ENCODE measurements at places on chromosomes 2 and 18.

DNA sequence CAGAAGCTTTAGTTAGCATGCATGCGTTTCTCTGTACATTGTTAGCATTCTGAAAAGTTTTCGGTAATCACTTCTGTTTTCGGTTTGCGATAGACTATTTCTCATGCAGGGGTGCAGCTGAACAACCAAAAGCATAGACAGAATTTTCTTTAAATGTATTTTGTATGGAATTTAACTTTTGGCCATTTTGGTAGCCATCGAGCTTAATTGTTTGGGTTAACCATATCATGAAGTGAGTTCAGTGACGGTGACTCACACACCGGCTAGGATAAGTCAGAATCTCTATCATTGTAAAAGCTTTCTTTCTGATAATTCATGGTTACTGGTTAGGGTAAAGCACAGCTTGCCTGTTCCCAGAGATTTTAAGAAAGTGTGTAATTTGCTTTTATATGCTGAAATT lies 107.2 kb downstream of the CD226 start:
- no peak for DNase-seq

GRCh38 chr2:237298151-237299118 lies 115.5 kb downstream of the COL6A3 start:
- no peak for DNase-seq

DNA sequence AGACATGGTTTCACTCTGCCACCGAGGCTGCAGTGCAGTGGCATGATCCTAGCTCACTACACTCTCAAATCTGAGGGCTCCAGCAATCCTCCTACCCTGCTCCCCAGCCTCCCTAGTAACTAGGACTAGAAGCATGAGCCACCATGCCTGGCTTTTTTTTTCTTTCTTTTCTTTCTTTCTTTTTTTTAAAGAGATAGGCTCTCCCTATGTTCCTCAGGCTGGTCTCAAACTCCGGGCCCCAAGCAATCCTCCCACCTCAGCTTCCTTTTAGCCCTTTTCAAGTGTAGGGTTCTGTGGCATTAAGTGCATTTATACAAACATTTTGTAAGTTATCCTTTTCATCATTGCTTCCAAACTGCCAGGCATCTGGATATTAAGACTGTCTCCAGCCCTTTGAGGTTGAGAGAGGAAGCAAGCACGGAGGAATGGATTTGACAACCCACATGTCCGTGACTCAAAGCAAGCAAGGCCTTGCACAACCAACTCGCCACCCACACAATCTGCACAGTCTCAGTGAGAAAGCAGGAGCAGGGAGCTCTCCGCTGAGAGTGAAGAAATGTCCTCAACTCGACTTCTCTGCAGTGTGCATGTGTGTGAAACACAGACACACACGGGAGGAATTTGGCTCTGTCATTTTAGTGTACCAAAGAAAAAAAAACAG lies 65.6 kb downstream of the ATP8B1 start:
- DNase-seq = no peak

GRCh38 chr2:235003096-235003775 lies 51.4 kb downstream of the SH3BP4 start:
- DNase-seq = no peak

- no peak for DNase-seq
Observed at GRCh38 chr2:109379507-109379906, 234.3 kb downstream of the SEPTIN10 start.

GRCh38 chr2:196293751-196294515 lies 122.6 kb upstream of the STK17B start:
- DNase-seq = no peak

DNA sequence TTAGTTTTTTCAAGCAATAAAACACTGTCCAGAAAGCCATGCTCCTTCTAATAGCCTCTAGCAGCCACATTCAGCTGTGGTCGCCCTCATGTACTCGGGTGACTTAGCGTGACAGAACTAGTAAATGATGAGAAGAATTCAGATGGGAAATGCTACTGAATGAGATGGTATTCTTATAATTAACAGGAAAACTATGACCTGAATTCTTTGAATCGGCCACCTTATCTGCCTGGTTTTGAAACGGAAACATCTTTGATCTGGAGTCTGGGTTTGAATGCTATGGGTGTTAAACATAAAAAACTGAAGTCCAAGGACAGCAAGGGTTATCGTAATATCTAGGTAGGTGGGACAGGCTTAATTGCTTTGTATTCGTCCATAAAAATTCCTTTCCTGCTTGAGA lies 138.8 kb upstream of the DNMT3A start:
- DNase-seq = no peak

- no peak for DNase-seq
Observed at GRCh38 chr2:241514553-241514952, 6.2 kb upstream of the STK25 start.

- no peak for DNase-seq
Observed at GRCh38 chr2:197176522-197176921, 134.1 kb downstream of the ANKRD44 start.

- no peak for DNase-seq
Observed at GRCh38 chr2:150234787-150235446, 252.6 kb downstream of the RND3 start.

- DNase-seq = no peak
Observed at GRCh38 chr2:97717613-97717995, 4.2 kb downstream of the ZAP70 start.

DNA sequence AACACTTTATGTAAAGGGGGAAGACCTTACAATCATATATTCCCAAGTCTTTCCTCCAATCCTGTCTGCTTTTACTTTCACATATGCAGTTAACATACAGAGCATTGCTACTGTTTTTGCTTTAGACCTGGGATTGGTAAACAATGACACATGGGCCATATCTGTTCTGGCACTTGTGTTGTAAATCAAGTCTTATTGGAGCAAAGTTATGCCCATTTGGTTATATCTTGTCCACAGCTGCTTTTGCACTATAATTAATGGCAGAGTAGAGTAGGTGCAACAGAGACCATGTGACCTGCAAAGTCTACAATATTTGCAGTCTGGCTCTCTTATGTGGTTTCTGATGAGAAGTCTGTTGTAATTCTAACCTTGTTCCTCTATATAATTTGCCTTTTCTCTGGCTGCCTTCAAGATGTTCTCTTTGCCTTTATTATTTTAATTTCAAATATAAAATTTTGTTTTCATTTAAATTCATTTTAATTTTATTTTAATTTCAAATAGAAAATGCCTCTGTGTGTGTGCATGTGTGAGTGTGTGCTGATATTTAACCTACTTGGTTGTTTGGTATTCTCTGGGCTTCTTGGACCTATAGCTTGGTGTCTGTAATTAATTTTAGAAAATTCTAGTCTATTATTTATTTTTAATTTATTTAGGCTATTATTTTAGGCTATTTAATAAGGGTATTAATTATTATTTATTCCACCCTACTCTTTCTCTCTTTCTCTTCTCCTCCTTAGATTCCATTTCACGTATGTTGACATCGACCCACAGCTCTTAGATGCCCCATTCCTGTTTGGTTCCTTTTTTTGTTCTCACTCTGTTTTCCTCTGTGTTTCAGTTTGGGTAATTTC lies 16.8 kb upstream of the LPIN1 start:
- no peak for DNase-seq

All from CD4-positive, alpha-beta T cell treated with Interferon alpha-2 for 1 hour (primary cell).